ENCODE measurements at places on chromosomes 2 and 18.
A peak's percentile ranks its signal among the peaks of the same experiment; 100 is the strongest.

DNA sequence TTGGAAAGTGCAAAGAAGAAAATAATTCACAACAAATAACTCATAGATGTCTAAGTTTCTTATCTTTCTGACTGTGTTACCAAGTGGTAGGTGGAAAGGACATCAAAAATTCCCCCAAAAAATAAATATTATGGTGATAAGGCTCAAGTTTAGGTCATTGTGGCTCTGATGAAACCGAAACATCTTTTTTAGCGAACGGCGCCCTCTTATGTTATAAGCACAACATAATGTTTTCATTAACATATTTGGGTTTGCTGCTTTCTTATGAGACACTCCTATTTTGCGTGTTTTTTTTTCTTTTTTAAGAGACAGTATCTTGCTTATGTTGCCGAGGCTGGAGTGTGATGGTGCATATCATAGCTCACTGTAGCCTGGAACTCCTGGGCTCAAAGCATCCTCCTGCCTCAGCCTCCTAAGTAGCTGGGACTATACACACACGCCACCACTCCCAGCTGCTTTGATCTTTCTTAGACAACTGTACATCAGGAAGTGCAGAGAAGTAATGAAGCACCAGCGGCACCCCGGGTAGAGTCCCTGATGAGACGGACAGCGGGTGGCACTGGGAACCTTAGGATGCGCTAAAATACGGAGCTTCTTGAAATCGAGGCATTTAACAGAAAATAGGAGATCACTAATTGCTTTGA lies 38.5 kb upstream of the SLC35G4 start:
- DNase-seq, result no peak

GRCh38 chr2:84894758-84895520 lies 10.5 kb upstream of the TMSB10 start:
- no peak for DNase-seq

- no peak for DNase-seq
These were observed 123.1 kb upstream of the XIRP2 start for GRCh38 chr2:166765141-166765540.

GRCh38 chr2:214328941-214329340 lies 81.9 kb upstream of the VWC2L start:
- DNase-seq, result no peak

DNA sequence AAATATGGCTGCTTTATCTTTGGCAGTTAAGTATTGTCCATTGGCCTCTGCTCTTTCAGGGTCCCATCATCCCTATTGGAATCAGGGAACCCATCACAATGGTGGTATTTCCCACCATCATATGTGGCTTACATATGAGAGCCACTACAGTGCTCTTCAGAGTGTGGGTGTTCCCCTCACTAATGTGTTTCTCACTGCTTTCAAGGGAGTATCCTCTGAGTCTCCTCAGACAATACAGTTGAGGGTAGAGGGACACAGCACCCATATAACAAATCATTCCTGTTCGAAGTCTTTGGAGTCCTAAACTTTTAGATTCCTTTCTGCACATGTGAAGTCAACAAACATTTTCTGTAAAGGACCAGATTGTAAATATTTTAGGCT lies 48.8 kb upstream of the DNAJC10 start:
- DNase-seq, result no peak

DNA sequence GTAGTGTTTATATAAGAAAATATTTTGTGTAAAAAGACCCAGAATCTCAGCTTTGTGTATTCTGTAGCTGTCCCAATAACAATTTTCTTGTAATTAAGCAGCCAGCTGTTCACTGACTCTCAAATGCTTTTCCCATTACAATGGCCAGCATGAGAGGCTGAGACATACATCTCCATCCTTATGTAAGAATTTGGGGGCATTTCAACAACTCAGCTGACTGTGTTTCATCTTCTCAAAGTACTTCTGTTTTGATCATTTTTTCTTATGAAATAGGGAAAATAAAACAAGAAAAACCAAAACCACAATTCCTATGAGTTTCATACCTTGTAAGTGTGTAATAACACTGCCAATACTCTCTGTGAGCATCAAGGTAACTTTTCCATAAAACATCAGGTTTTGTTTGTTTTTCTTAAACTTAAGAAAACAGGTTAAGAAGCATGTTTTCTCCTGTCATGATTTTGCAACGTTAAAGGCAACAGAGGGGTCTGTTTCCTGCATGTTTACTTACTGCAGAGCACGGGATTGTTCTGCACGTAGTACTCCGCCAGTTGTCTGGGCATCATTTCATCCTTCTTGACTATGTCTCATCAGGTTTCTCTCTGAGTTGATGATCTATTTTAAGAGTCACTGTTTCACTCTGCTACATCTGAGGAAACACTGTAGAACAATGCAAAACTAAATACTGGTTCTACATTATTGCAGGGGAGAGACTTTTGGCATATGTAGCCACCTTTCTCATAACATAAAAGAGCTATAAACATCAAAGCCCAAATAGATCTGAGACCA lies 62.9 kb upstream of the CYRIA start:
- DNase-seq, result peak; percentile 28

DNA sequence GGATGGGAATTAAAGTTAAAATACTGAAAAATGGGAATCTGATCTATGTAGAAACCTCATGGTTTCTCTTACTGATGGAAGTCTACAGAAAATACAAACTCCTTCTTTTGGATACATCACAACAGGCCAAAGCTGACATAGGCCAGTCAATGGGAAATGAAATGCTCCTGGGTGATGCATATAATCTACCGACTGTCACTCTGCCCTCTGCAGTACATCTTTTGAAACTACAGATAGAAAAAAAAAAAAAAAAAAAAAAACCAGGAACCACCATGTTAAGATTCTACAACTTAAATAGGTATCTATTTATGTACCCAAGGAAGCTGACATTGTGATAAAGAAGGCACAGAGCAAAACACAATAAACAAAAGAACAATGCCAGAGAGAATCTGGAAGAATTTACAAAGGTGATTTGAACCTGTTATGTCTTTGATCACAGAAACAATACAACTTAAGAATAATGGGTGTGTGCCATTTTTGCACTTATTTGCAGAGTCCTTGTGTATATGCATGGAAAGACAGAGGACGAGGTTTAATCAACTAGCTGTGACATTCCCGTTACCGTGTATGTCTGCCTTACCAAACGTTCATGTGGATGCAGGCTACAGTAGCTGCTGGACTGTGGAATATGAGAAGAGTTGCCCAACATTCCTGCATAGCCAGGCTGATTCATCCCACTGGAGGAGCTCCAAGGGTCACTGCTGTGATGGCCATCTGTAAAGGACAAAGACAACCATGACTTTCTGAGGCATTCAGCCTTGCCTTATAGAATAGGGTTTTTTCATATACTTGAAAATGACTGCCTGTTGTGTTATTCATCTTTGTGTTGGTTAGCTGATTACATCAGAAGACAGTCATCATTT lies 312.7 kb downstream of the TCF4 start:
- no peak for DNase-seq

DNA sequence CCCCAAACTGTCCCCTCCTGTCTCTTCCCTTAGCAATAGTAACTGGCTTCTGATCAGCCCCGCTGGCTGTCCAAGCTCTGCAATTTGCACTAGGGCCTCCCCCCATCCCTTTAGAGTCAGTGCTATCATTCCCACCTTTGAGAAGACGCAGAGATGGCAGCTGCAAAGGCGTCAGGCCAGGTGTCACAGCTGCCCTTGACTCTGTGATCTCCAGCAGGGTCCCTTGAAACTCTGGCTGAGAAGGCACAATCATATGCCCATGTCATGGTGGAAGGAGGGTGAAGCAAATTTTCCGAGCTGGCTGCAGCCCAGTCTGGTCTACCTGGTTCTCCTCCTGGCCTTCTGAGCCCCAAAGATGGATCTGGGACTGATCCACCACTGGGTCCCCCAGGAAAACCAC lies 49.2 kb upstream of the TEX51 start:
- no peak for DNase-seq

- no peak for DNase-seq
These were observed 64.8 kb upstream of the CYTIP start for GRCh38 chr2:157508676-157509075.

DNA sequence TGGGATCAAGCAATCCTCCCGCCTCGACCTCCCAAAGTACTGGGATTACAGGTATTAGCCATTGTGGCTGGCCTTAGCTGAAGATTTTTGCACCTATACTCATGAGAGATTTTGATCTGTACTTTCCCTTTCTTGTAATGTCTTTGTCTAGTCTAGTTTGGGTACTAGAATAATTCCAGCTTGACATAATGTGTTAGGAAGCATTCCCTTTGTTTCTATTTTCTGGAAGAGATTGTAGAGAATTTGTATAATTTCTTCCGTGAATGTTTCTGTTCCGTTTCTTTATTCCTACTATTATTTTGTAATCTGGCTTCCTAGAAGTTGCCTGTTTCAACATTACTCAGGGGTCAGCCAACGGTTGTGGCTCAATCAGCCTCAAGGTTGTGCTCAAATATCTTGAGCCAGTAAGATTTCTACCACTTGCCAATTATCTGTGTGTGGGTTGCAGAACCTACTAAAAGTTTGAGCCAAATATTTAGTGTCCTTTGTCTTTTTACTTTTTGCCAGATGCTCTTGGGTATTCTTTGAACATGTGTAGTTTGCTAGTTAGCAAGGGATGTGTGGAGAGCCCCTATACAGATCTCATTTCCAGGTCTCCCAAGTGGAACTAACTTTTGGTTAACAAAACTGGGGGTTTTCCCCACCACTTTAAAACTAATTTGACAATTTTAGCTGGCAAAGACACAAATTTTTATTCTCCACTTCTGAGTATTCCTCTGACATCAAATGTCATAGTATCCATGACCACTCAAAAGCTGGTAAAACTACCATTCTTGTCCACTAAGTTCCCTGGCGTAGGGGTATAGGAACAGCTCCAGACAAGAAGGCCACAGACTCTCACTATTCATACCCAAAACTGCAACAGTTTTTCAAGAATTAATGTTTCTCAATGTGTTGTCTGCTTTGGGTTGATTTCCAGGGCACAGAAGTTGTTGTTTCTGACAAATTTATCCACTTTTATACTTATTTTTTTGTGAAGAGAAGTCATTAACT lies 42.8 kb upstream of the BAZ2B start:
- DNase-seq, result no peak

GRCh38 chr18:63062246-63062645 lies 257.3 kb downstream of the BCL2 start:
- DNase-seq, result no peak

DNA sequence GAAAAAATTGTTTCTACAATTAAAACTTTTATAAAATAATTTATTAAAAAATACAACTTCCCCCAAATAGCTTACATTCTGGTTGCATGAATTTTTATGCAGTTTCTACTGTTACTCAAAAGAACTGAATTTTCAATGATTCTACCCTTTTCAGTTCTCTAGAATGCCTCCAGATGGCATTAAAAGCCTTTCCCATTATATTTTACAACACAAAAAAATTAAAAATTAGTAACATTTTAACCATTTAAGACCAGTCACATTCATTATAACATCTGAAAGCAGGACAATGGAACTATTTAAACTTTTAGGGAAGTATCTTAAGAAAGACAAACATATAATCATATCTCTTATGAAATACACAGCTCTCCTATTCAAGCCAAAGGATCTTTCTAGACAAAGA lies 236.0 kb upstream of the REV1 start:
- DNase-seq, result no peak

DNA sequence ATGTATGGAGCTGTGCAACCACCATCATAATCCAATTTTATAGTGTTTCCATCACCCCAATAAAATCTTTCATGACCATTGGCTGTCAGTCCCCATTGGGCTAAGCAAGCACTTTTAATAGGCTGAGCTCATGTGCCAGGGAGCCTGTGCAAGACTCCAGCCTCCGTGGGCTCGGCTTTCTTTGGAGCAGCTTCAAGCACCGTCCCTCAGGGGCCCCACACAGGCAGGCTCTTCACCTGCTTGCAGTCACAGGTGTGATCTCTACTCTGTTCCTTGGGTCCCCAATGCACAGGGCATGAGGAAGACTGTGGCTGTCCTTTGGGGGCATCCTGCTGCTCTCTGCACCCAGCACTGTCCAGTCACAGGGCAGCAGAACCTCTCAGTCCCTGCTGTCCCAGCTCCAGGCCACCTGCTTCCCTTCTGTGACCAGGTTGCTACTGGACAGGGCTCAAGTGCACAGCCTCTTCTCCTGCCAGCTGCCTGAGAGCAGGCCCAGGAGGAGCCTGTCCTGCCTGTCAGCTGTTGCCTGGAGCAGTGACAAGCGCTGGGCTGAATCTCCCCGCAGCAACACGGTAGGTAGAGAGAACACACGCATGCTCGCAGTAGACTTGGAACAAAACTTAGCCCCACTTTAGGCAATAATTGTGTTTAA lies 40.7 kb upstream of the TMEM131 start:
- no peak for DNase-seq

- DNase-seq, result no peak
These were observed 200.6 kb upstream of the NCKAP5 start for GRCh38 chr2:133768658-133769435.

DNA sequence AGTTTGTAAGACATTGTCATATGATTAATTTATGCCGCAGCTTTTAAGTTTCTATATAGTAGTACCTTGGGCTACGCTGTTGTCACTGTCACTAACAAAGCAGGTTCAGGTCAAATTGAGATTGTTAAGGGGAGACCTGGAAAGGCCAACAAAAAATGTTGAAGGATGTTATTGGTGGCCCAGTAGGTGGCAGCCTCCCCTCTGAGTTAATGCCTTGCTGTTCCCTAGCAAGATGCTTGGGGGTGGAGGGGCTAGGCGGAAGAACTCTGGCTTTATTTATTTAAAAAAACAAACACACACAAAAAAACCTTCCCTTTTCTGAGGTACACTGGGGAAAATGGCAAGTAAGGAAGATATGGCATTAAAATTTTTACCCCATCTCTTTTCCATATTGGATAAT lies 128.3 kb upstream of the ATP5MC3 start:
- peak; percentile 2 for DNase-seq

GRCh38 chr2:171180229-171180930 lies 19.7 kb upstream of the TLK1 start:
- DNase-seq, result peak; percentile 79

GRCh38 chr18:75211953-75212750 lies 1.6 kb downstream of the TSHZ1 start:
- peak; percentile 30 for DNase-seq

DNA sequence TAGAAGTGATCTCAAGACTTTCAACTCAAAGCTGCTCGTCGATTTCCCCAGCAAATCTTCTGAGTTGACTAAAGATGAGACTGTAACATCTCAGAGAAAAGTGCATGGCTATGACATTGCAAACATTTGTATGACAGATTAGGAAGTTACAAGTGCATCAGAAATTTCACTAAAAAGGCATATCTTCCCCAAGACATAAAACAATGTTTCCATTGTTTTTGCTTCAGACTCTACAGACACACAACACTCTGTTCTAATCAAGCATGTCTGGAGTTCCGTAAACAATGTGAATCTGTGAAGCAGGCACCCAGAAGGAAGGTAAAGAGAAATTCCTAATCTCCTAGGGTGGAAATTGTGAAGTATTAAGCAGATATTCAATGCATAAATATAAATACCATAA lies 144.6 kb upstream of the LYPD1 start:
- DNase-seq, result no peak

DNA sequence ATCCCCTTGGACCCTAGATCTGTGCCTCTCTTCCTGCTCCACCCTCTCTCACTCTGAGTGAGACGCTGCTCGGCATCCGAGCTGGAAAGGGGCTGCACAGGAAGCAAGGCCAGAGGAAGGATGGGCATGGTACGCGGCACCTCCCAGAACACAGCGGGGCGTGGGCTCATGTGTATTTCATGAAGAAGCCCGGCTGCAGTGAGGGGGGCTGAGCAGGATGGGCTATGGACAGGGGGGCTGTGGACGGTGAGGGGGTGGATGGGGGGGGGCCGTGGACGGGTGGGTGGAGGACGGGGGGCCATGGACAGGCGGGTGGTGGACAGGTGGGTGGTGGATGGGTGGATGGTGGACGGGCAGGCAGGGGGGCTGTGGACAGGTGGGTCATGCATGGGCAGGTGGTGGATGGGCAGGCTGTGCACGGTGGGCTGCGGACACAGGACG lies 28.5 kb downstream of the SLC66A2 start:
- DNase-seq, result no peak

GRCh38 chr2:170276056-170276455 lies 98.1 kb downstream of the MYO3B start:
- DNase-seq, result no peak
